ENCODE measurements at places on chromosomes 6 and 20.

GRCh38 chr6:42226161-42226611 lies 8.5 kb upstream of the MRPS10 start:
- DNase-seq, result no peak

DNA sequence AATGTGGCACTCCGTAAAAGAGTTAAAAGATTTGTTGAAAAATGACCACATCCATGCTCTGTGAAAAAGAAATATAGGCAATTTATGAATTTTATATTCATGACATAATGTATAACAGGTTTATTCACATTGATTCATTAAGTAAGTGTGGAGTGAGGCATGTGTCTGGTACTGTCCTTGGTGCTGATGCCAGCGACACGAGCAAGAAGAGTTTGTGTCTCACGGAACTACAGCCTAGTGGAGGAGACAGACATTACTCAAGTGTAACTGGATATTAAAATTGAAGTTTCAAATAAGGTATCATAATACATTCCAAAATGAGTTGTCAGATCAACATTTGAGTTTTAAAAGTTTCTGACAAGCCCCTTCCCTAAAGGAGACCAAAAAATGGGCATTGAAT lies 158.2 kb upstream of the PRND start:
- DNase-seq, result no peak

GRCh38 chr6:147037881-147038280 lies 166.3 kb upstream of the STXBP5 start:
- no peak for DNase-seq

- no peak for DNase-seq
These were observed 81.2 kb upstream of the VSTM2L start for GRCh38 chr20:37821696-37822095.

- peak; percentile 96 for DNase-seq
These were observed 126.6 kb downstream of the TIAM2 start for GRCh38 chr6:155121699-155122098.

- no peak for DNase-seq
These were observed at the start of gene PSORS1C1 for GRCh38 chr6:31114541-31114878. Gene PSORS1C1 (plus strand): TSS chr6:31114800. CDS start chr6:31129633, 14,833 bp downstream.

GRCh38 chr20:53712212-53712977 lies 118.8 kb upstream of the ZNF217 start:
- no peak for DNase-seq

DNA sequence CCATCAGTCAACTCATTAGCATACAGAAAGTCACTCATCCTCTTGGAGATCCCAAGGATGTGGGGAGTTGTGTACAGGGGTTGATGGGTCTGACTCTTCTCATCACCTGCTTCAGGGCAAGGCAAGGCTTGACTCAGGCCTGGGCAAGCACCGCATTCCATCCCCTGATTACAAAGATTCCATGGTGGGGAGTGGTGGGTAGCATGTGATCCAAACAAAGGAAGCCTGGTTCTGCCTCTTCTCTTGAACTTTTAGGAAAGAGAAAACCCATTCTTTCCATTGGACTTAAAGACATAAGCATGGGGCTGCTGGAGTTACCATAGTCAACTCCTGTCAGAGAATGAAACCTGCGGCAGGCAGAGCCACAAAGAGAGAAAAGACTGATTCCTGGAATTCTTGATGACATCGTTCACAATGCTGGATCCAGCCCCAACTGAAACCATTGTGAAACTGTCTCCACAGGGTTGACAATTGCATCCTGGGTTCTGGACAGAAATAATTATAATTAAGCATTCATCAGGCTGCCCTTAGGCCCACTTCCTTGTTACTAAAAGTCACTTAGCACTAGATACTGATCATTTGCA lies 235.8 kb upstream of the KCNG1 start:
- no peak for DNase-seq

- peak; percentile 16 for DNase-seq
These were observed 211.4 kb upstream of the RIN2 start for GRCh38 chr20:19546648-19547047.

DNA sequence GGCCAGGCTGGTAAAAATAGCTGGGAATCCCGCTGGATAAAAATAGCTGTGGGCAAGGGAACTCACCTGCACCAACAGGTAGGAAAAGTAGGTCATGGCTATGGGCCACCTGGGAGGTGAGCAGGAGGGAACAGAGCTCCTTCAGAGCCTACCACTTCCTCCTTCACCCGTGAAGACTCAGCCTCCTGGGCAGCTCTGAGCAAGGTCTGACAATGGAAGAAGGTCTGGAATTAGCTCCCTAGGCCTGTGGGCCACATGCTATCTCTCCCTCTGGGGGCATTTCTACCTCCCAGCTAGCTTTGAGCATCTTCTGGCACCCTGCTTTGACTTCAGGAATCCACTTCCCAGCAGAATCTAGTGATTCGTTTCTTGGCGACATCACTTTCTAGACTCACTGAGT lies 153.9 kb downstream of the MRPL14 start:
- DNase-seq, result no peak

GRCh38 chr20:62804627-62805154 lies at the start of gene OGFR:
Gene OGFR (plus strand): TSS chr20:62804835. CDS start chr20:62804860, 25 bp downstream.
- peak; percentile 51 for DNase-seq

All from NCI-H82 (cell line).